Omental fat pad (tissue), 4 donors: ENCODE measurements at places on chromosomes 5 and 9. TPM values are rescaled to one million over a fixed set of nuclear protein-coding genes. Genes with fewer than 3 reads are reported as not detected.

- DNase-seq, result no peak
Observed at GRCh38 chr5:62560786-62561185, 17.8 kb upstream of the LRRC70 start.

Gene TMEM215
- total RNA-seq, result not detected

DNA sequence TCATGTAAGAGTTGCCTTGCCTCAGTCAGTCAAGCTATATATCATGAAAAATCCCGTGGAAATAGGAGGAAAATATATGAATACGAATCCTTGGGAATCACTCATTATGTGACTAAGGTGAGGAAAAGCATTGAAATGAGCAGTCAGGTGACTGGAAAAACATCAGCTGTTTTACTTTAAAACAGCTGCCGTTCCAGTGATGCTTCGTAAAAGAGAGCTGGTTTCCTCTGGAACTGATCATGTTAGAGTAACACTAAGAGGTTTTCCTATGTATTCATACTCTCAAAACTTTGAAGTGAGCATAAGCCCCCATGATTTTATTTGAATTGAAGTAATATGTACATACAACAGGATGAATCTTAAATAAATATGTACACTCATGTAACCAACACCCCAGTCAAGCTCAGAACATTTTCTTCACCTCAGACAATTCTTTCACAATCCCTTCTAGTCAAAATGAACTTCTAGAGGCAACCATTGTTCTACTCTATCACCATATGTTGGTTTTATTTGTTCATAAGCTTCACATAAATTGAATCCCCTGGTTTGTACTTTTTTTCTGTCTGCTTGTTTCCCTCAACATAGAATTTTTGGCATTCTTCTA is 107.7 kb downstream of the SLC25A46 start:
- no peak for DNase-seq

Gene NSD1
- total RNA-seq, result 36.7 TPM

Gene CDH9
- not detected for total RNA-seq

DNA sequence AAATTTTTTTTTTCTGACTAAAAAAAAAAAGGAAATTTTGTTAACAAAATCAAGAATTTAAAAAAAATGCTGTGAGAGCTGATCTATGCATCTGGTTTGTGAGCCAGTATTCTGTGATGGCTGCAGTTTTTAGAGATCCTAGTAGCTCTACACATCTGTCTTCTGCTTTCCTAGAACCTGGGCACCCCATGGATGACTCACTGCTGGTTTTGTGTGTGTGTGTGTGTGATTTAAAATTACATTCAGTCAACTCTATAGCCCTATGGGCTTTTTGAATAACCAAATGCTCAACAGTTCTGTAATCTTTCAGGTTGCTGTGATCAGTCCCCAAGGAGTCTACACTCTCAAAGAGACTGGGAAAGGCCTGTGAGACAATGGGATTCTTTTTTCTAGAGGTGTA is 2.5 kb upstream of the PSMD5 start:
- DNase-seq, result no peak

Gene ACOT12
- total RNA-seq, result not detected

GRCh38 chr5:178644826-178645545 is 18.1 kb upstream of the CLK4 start:
- DNase-seq, result no peak

DNA sequence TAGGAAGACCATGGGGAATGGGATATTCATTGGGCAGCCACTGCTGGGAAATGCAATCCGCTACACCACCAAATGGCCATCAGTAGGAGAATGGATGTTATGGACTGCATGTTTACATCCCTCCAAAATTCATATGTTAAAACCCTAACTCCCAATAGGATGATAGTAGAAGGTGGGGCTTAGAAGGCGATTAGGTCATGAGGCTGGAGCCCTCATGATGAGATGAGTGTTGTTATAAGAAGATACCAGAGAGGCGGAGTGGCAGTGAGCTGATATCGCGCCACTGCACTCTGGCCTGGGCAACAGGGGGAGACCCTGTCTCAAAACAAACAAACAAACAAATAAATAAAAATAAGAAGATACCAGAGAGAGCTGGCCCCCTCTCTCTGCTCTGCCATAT is 16.1 kb upstream of the GTF3C5 start:
- no peak for DNase-seq

Gene SPINK5
- total RNA-seq, result 0.31 TPM
